ENCODE measurements at places on chromosomes 2 and 18. TPM values are rescaled to one million over a fixed set of nuclear protein-coding genes. Genes with fewer than 3 reads are reported as not detected.

Gene C2orf80
- not detected for total RNA-seq

Gene ICA1L
- 1.4 TPM for total RNA-seq

Gene TNFRSF11A
- total RNA-seq, result 0.34 TPM

Gene IL36G
- total RNA-seq, result 2.6 TPM

Gene DHX57
- total RNA-seq, result 25.9 TPM

Gene HOXD13
- total RNA-seq, result not detected
